ENCODE measurements at places on chromosomes 3 and 15.

GRCh38 chr3:170178651-170179050, 2.9 kb downstream of the PHC3 start:
- DNase-seq: no peak

- DNase-seq: no peak
Observed at GRCh38 chr3:152638707-152639450, 196.1 kb upstream of the P2RY1 start.

DNA sequence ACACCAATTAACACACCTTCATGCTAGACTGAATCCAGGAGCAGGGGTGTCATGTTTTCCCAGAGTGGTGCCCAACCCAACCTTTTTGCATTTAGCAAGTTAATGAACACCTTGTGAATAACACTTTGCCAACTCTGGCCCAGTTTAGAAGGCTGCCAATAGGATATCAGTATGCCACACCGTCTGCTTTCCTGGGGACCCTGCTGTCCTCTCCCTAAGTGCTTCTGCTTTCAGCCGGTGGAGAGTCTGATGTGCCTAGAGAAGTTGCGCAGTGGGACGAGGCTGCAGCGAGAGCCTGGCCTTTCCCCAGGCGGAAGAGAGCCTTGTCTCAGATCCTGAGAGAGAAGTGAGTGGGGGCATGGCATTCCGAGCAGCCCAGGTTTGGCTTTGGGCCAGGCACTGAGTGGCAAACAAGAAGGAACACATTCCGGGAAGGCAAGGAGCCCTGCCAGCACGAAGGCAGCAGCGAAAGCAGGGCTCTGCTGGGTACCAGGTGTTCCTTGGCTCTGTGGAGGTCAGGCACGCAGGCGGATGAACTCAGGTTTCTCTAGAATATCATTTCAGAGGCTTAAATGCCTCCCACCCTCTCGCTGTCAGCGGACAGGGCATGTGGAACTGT, 36.9 kb downstream of the SENP8 start:
- peak; percentile 64 for DNase-seq

DNA sequence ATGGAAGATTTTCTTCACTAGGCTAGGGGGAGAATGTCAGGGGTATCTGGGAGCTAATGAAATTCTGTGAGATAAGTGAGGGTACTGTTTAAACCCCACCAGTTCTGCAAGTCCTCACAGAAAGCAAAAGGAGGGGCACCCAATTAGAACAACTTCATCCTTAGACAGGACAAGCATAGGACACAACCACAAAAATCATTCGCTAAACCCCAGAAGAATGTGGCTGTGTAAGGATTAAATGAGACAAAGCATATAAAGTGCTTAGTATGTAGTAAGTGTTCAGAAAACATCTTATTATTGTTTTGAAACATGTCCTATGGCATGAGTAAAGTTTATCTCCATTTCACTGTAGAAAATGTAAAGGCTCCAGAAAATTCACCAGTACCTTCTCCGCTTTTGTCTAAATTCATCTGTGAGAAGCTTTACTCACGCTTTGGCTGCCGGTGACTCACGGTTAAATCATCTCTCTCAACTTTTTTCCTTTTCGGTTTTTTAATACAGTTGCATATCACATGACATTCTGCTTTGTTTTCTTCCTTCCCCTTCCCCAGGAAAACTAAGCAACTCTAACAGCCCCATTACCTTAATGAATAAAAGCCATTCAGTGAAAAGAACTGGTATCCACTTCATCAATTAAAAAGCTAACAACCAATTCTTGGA, 1.7 kb downstream of the CLRN1 start:
- no peak for DNase-seq

DNA sequence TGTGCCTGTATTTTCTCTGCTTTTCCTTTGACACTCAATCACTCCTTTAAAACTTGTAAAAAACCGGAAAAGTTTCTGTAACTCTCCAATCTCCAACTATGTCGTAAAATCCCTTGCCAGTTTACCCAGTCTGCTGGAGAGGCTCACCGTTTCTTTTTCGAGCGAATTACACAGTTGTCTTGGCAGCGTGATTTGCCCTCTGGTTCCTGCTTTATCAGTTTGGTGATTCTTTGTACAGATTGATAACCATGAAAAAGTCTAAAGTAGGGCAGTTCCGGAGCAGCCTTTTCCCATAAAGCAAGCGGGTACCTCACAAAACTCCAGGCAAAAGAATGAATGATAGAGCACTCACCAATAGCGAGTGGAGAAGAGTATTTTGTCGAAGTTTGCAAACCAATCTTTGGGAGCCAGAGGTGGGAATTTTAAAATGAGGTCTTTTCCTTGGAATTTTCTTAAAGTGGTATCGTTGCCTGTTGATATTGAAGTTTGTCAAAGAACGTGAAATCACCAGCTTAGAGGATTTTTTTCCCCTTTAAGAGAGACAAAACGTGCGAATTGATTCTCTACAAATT, at the start of gene TTC23:
Gene TTC23 (minus strand): TSS at position 312 of the 572 bp plus-strand sequence. CDS start 20,869 bp downstream, outside the sequence.
- DNase-seq: peak; percentile 41

GRCh38 chr15:38696109-38696727, 131.6 kb upstream of the RASGRP1 start:
- DNase-seq: no peak

DNA sequence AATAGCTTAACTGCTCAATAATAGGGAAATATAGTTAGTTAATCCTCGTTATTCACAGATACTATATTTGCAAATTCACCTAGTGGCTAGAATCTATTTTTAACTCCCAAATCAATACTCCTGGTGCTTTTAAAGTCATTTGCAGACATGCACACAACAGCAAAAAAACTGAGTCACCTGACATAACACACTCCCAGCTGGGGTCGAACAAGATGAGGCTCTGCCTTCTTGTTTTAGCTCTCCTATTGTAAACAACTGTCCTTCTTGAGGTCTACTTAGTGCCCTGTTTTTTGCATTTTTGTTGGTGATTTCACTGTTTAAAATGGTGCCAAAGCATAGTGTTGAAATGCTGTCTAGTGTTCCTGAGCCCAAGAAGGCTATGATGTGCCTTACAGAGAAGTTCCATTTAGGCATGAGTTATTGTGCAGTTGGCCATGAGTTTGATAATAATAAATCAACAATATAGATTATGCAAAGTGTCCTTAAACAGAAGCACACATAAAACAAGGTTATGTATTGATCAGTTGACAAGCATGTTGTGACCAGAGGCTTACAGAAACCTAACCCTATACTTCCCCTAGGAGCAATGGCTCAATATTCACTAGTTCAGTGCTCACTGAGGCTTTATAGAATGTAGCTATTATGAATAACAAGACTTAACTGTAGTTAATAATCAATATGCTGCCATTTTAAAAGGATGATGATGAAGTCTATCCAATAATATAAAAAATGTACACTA, 18.6 kb downstream of the MAP3K13 start:
- no peak for DNase-seq

DNA sequence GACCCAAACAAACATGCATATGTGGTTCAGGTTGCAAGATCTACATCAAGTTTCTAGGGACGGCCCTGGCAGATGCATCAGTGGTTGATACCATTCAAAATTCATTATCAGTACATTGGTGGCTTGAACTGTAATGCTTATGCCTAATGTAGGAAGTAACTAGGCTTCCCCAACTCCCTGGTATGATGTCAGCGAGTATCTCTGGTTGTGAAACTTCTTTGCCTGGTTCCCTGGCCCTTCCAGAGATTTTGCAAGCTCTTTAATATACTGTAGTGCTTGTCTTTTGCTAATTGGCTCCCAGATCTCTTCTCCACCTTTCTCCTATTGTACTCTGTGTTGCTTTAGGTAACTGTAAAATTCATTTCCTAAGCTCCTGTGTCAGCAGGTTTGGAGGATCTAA, 114.8 kb upstream of the RARB start:
- no peak for DNase-seq

- DNase-seq: no peak
Observed at GRCh38 chr3:4533489-4534443, 40.6 kb downstream of the ITPR1 start.

- no peak for DNase-seq
Observed at GRCh38 chr15:61828860-61829513, 231.3 kb downstream of the VPS13C start.

DNA sequence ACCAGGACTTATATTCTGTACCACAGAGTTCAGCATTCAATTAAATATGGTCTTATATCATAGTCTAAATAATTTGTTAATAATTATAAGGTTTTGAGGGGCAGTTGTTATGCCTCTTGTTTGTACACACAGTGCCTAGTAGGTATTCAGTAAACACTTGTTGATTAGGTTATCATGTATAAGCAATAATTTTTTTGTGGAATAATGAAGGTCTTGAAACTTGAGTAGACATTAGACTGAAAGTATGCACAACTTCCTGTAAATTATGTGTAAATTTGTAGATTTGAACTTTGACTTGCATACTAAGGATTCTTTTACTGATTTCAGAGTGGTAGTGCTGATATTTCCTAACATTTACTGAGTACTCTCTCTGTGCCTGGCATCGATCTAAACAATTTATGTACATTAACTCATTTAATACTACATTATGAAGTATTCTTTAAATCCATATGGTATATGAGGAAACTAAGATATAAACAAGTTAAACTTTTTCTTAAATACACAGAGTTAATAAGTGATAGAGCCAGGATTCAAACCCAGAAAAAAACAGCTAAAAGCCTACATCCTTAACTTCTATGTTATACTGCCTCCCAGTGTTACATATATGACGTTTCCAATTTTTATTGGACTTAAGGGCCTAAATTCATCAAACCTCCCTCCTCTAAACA, 65.1 kb downstream of the GLCE start:
- no peak for DNase-seq

- DNase-seq: peak; percentile 40
Observed at GRCh38 chr15:48190932-48191573, 412 bp upstream of the CTXN2 start.

DNA sequence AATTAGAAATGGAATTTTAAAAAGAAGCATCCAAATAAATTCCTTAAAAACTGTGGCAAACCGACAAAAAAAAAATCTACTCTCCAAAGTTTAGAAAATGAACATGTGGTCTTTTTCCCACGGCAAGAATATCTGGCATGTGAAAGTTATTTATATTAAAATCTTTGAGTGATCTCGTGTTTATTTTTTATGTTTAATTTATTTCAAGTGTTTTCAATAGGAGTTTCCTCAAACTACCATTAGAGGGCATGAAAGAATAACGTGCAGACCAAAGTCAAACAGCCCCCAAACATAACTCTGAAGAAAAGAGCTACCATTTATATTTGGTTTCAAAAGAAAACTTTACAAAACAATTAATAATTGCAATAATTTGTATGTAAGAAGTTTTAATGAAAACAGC, 286.4 kb downstream of the ZIC4 start:
- DNase-seq: peak; percentile 37

DNA sequence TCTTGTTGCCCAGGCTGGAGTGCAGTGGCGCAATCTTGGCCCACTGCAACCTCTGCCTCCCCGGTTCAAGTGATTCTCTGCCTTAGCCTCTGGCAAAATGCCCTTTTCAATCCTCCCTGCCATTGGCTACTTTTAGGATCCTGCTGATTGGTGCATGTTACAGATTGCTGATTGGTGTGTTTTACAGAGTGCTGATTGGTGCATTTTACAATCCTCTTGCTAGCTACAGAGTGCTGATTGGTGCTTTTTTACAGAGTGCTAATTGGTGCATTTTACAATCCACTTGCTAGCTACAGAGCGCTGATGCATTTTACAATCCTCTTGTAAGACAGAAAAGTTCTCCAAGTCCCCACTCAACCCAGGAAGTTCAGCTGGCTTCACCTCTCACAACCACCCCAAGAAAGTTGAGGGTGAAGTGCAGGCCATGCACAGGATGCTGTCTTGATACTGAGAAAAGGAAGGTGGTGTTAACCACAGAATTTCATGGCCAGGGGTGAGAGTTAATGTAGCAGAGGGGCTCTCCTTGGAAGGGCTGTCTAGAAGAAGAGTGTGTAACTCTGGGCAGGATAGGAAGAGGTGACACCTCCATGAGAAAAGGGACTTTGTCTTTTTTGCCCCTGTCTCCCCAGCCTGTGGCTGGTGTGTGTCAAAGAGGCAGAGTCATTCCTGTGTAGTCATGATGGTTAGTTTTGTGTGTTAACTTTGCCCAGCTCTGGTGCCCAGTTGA, 145.9 kb downstream of the APBA2 start:
- no peak for DNase-seq

DNA sequence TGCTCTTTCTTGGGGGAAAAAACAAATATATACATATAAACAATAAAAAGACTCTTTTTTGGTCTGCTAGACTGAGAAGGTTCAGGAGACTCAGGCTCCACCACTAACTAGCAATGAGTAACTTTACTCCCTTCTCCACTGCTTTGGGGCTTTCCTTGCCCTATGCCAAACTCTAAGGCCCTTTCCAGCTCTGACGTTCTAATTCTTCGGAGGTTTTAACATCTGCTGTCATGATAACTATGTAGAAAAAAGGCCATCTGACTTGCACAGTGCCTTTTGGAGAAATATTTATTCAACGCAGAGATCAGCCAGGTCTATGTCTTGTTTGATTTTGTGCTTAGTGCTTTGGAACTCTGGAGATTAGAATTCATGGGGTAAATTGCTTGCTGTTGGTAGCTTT, 156.2 kb downstream of the TMCO5A start:
- DNase-seq: no peak

- no peak for DNase-seq
Observed at GRCh38 chr3:188904670-188905069, 267.1 kb upstream of the TPRG1 start.

- no peak for DNase-seq
Observed at GRCh38 chr3:75171630-75172230, 492.4 kb upstream of the FRG2C start.

DNA sequence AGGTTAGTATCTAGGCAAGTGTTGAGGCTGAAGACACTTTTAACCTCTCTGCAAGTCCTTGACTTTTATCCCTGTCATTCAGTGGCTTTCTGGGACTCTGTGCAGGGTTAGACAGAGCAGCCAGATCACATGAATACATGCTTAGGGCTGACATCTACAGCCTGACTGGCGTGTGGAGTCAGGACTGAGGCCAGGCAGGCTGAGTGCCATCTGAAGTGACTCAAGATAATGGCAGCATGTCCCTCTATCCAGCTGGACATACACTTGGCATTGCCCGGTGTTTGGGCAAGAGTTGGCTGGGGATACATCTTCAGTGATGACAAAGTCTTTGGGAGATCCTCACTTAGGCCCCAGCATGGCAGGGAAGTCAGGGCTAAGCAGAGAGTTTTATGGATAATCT, 22.4 kb downstream of the DUOX2 start:
- no peak for DNase-seq

- DNase-seq: no peak
Observed at GRCh38 chr15:55743729-55744655, 1.0 kb upstream of the PRTG start.

- DNase-seq: no peak
Observed at GRCh38 chr3:46664188-46664970, 29.1 kb downstream of the ALS2CL start.

- DNase-seq: no peak
Observed at GRCh38 chr3:7275396-7275795, 414.5 kb downstream of the GRM7 start.

GRCh38 chr3:188807006-188807405, 364.8 kb upstream of the TPRG1 start:
- DNase-seq: no peak

GRCh38 chr3:20914310-20914709, 728.3 kb upstream of the SGO1 start:
- no peak for DNase-seq

DNA sequence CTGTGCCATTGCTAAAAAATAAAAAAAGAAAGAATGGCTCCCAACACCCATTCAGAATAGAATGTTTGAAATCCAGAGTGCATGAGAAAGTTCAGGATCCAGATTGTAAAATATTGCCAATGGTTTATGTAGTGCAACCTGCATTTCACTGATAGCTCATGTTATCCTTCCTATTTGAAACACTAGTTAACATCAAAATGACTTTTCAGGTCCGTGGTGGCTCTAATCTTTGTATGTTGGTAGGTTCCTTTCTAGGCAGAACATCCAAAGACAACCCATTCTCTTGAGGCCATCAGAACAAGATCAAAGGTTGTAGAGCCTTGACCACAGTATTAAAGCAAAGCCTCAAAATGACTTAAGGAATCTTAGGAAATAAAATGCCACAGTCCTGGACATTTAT, 51.0 kb downstream of the PLCL2 start:
- no peak for DNase-seq
